ENCODE measurements at places on chromosomes 12 and 14.

DNA sequence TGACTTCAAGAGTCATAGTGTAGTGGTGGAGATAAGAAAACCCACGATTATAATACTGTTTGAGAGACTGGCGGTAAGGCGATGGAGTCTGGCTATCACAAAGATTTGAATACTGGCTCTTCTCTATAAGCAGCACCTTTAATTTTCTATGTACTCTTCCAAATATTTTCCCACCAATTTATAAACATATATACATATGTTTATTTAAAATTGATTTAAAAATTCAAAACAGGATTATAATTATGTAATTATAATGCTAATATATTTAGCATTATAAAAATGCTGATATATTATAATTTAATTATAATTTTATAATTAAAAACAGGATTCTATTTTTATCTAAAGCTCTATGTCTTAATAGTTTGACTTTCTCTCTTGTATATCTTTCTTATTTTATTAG lies 15.4 kb upstream of the DCD start:
- no peak for DNase-seq

DNA sequence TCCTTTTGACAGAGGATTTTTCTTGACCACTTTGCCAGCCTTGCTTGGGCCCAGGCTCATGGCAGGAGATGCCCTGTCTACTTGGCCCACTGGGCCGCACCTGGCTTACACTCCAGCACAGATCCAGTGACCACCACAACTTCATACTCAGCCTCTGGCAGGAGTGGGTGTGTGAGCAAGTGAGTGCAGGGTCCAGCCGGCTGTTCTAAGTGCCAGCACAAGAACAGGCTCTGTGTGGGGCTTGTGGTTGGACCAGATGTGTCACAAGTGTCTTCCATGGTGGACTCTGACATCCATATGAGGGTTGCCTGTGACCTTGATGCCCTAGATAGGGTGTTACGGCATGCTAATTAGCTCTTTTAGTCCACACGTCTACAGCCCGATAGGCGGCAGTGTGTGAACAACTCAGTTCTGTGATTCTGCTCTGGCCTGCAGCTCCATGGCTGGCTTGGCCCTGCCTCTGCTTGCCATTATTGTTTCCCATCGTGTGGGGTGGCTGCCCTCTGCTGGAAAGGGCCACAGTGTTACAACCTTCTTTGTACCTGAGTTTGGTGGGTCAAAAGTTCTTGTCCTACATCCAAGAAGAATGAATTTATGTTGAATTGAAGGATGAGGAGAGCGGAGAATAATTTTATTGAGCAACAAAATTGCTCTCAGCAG lies 1089.1 kb downstream of the SLC6A15 start:
- DNase-seq = no peak

DNA sequence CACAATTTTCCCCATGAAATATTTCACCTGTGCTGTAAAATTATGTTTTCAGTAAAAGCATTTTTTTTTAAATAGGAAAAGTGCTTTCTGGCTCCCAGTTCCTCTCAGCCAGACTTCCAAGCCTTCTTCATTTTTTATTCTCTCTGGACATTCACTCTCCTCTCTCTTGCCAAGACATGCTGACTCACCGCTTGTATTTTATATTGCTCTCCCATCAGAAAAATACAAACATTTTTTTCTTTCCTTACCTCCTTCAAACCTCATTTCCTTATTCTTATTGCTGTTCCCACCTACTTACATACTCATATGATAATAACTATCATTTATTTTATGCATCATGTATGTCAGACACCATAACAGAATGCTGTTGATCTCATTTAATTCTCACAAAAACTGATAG lies 37.7 kb upstream of the ZNF641 start:
- DNase-seq = no peak

DNA sequence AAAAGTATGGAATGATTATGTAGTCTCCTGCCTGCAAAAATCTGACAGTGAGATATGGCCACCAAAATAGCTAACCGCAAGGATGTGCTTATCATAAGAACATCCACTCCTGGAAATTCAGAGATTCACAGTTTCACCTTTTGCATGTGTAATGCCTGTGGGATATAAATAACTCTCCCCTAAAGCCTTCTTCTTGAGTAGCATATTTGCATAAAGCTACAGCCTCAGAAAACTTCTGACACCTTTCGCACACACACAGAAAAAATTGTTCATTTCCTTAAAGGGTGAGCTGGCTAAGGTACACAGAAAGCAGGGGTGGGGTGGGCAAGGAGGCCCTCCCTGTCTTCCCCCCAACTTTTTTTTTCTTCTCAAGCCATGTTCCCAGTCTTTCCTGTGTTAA lies 3.1 kb upstream of the IGF1 start:
- DNase-seq = no peak

GRCh38 chr12:64625243-64626077 lies 15.2 kb downstream of the RASSF3 start:
- peak; percentile 60 for DNase-seq

DNA sequence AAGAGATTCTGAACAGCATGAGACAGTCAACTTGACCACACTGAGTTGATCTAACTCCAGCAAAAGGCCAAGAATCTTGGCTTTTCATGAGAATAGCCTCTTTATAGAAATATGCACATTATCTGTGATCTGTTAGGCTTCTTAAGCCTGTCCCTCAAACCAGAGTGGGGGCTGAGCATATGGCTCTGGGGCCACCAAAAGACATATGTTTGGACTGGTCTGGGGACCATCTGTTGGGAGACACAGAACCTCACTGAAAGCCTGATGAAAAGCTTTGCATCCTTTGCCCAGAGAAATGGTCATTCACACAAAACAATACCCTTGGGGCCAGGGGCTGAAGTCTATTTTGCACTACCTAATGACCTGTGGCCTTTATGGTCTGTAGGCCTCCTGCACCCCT lies 165.3 kb upstream of the PRMT8 start:
- no peak for DNase-seq

- DNase-seq = no peak
Observed at GRCh38 chr14:68192935-68193334, 373.4 kb downstream of the RAD51B start.

DNA sequence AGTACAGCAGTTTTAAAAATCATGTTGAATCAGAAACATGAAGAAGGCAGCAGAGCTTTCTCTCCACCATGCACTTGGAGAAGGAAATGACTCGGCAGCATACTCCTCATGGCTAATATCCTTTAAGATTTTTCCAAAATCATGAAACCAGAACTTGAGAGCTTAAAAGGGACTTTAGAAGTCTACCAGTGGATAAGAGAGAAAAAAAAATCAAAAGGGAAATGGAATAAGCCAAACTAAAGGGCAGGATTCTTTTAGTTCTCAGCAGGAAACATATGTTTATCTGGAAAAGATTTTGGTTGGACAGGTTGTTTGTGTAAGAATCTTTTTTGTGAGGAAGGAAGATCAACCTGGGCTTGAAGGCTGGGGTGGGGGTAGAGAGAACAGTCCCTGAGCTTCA lies 111.8 kb downstream of the PRKCH start:
- DNase-seq = no peak

GRCh38 chr12:76246611-76247010 lies 101.6 kb downstream of the BBS10 start:
- DNase-seq = no peak

DNA sequence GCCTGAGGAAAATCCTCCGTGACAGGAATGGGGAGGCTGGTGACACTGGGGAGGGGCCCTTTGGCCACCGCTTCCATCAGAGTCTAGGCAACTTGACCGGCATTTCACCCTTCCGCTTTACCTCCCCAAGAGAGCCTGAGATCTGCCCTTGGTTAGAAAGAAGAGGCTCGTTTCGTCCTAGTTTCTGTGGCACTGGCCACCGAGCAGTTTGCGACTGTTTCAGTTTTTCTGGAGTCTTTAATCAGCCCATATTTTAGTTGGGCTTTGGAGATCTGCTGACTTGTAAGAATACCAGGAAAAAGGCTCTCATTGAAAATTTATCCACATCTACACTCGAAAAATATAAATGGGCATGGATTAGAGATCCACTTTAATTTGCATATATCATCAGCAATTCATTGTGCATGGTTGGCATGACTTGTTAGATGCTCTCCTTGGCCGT lies 414 bp upstream of the ANKS1B start:
- DNase-seq = no peak

- DNase-seq = no peak
Observed at GRCh38 chr12:26425587-26426260, 230.4 kb downstream of the SSPN start.

- no peak for DNase-seq
Observed at GRCh38 chr12:81520064-81520945, 238.8 kb downstream of the PPFIA2 start.

DNA sequence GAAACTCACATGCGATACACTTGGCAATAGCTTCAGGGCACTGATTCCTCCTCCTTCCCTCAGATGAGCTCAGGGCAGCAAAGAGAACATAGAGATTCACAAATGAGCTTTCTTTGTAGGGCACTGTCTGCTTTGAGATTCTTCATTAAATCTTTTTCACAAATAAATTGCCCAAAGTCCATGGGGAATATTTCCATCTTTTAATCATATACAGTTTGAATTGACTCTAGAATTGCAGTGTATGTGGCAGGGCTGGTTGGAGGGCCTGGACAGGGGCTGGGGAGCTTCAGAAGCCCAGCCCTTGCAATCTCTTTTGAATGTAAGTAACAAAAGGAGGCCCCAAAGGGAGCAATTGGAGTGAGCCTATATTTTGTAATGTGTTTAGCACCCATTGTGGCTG lies 197.5 kb downstream of the NOVA1 start:
- DNase-seq = no peak

DNA sequence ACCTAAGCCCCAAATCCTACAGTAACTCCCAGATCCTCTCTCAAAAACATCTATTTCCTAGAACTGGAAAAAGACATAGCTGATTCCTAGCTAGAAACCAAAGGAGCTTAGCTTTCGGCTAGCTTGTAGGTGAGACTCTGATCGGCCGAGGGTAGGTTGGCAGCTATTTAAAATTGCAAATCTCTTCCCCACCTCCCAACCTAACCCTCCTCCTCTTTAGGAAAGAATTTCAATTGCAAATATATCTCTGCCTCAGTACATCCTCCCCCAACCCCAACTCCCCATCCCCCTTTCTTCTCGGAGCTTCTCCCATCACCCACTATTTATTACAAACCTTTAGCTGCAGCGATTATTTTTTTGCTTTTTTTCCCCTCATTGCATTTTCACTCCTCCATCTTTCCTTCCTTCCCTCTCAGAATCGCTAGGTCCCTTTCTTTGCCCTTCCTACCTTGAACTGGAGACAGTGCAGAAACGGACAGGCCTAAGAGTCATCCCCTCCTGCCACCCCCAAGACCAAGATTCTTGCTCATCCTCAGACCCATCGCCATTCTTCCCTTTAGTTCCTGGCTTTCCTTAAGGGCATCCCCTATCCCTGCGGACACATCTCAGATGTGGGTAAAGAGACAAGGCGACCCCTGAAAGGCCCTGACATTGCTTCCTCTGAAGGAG lies 13.4 kb downstream of the ZFHX2 start:
- DNase-seq = no peak

GRCh38 chr14:93206793-93207467 lies at the start of the genes GON7 and UBR7:
TSS of gene GON7 (minus strand) at chr14:93207065. CDS start at chr14:93207037, 28 bp downstream.
TSS of gene UBR7 (plus strand) at chr14:93207256. CDS start at chr14:93207292, 36 bp downstream.
- DNase-seq = peak; percentile 96

GRCh38 chr14:99937475-99938244 lies 127.6 kb upstream of the EVL start:
- DNase-seq = no peak

GRCh38 chr12:54661048-54661447 lies 12.9 kb upstream of the DCD start:
- DNase-seq = no peak

- no peak for DNase-seq
Observed at GRCh38 chr12:62714181-62714773, 220.7 kb downstream of the PPM1H start.

GRCh38 chr14:105602243-105602750 lies 75.9 kb downstream of the TMEM121 start:
- DNase-seq = no peak

- DNase-seq = peak; percentile 40
Observed at GRCh38 chr12:71755146-71755892, 656 bp downstream of the RAB21 start.

DNA sequence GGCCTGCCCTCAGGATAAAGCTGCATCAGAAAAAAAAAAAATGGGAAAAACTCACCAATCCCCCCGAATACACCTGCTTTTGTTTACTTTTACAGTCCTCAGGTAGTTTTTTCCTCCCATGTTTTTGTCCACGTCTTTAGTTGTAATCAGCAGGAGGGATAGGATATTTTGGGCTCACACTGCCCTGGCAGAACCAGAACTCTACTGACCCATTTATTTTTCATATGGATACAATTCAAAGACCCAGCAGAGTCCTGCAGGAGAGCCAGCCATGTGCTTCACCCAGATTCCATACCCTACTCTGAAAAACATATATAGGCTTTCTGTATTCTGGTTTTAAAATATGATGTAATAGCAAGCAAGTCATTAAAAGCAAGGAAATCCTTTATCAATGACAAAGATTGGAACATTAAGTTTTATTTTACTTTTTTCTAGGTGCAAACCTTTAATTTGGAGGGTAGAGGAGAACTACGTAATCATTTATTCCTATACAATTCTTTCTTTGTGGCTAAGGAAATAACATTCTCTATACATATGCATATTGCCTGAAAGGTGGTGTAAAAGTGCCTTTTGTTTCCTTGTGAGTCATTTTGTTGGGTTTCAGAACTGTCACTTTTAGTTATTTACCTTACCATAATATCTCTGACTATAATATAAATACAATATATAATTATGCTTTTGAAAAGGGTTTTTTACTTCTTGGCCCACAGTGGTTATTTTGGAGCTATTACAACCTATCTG lies 19.1 kb downstream of the DACT1 start:
- DNase-seq = no peak

DNA sequence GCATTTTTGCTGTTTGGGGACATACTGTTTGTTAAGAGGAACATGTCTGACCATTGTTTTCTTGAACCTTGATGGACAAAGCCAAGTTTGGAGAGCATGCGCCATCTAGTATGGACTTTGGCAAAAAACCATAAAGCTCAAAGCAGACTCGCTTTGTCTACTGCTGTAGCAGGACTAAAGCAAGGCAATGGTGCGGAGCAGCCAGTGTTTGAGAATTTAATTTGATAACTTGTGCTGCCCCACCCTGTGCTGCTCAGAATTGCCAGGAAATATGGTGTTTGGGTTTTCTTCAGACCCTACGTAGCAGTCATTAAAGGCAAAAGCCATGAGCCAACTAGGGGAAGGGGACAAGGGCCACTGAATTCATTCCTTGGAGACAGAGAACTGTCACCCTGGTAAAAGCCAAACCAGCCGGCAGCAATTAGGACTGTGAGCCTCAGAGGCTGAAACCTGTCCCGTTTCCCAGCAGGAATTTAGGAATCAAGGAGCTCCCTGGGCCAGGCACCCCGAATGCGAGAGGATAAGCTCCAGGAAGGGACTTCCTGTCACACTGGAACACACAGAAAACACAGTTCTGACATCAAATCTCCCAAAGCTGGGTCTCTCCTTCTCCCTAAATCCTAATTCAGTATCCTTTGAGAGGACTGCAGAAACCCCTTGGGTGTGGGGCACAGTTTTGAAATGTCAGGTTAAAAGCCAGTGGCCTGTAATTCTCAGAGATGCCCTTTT lies 1.1 kb downstream of the AVIL start:
- no peak for DNase-seq

- no peak for DNase-seq
Observed at GRCh38 chr12:132211816-132212215, 67.6 kb downstream of the NOC4L start.

DNA sequence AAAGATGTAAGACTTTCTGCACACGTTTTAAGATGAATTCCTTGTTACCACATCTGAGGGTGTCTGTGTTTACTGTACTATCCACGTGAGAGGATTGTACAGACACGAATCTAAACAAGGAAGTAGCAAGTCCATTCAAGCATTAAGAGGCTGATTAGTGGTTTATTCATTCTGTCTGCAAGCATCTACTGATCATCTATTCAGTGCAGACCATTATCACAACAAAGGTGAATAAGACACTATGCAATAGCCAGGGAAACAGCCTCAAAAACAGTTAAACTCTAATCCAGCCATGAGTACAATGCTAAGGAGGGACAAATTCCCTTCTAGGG lies 111.6 kb upstream of the PZP start:
- DNase-seq = no peak
